ENCODE measurements at places on chromosomes 4 and X. TPM values are rescaled to one million over a fixed set of nuclear protein-coding genes. Genes with fewer than 3 reads are reported as not detected.
A peak's percentile ranks its signal among the peaks of the same experiment; 100 is the strongest.

DNA sequence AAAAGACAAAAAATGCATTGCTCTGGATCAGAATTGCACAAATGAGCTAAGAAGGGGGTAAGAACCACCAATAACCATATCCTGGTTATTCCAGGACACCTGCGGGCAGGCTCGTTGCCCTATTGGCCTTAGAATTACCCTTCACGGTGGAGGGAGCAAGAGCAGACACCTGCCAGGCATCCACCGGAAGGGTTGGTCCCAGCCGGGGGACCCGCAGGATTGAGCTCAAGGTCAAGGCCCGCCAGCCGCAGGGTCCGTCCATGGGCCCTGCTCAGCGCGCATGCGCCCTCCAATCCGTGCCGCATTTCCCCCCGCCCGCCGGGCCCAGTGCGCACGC, 575 bp downstream of the SLC25A6 start:
- DNase-seq = no peak

DNA sequence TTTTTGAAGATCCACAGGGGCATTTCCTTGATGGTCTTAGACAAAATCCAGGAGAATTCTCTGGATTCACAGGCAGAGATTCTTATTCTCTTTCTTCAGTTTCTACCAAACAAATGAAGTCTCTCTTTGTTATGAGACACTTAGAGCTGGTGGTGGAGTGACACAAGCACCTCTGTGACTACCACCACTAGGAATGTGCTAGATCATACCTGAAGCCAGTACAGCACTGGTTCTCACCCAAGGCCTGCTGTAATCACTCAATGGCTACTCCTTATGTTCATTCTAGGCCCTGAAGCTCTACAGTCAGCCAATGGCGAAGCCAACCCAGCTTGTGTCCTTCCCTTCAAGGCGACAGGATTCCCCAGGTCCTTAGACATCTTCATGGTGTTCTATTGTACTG, 482.3 kb downstream of the TRAM1L1 start:
- DNase-seq = no peak

Gene GALNTL6
- 0.35 TPM for total RNA-seq

- no peak for DNase-seq
These were observed 91.2 kb upstream of the C1QTNF7 start for GRCh38 chr4:15336410-15337167.

GRCh38 chr4:74537459-74537858, 92.5 kb downstream of the AREG start:
- no peak for DNase-seq

DNA sequence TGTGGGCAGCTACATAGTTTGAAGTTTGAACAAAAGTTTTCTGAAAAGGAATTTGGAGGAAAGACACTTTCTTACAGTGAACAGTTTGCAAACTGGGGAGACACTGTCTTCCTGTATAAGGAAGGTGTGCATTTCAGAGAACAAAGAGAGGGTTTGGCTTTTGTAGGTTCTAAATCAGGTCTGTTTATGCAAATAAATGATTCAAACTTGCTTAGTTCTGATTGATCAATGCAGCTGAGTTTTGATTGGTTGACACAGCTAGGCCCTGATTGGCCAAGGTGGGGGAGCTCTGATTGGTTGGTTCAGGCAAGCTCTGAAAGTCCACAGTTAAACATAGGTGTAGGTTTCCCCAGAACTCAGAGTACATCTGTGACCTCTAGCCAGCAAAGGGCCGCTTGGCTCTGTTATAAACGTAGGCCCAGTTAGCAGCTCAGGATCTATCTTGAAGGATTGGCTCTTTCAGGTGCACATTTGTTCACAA, 63.0 kb upstream of the ENPP6 start:
- DNase-seq = no peak

- DNase-seq = no peak
These were observed 14.1 kb upstream of the PAPSS1 start for GRCh38 chr4:107734120-107734519.

DNA sequence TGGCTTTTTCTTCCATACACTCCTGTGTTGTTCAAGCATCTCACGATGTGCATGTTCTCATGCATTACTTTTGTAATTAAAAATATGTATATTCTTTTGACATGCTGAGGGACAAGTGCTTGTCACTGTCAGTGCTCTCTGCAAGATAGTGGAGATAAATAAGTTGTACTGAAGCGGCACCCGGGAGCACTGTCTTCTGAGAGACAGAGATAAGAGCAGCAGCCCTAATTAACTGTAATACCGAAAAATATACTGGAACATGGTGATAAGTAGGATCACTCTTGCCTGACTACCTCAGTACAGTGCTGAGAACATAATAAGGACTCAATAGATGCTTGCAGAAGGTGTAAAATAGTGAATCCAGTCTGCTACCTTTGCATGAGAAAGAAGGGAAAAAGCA, 9.4 kb upstream of the GPR173 start:
- no peak for DNase-seq

GRCh38 chrX:139202742-139203420, 327.7 kb upstream of the F9 start:
- no peak for DNase-seq

DNA sequence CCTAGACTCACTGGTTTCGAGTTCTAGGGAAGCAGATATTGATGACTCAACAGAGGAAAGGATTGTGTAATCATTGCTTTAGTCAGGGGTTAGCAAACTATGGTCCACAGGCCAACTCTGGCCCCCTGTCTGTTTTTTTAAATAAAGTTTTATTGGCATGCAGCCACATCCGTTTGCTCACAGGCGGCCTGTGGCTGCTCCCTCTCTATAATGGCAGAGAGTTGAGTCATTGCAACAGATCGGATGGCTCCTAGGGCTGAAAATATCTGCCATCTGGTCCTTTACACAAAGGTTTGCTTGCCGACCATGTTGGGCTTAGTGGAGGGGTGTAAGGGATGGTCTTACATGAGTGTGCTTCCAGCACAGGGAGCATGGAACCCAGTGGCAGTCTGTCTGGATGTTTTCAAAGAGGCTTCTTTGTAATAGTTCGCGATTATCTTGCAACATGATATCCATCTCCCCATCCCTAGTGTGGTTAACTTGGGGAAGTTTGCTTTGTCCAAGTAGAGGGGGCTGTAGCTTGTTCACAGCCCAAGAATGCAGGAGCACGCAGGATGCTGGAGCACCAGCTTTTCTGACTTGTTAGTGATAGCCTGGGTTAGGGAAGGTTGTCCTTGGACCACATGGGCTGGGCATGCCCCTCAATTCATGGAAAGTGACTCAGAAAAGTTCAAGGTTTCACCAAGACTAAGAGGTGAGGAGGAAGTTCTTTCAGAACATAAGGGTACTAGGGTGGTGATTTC, 59.3 kb upstream of the CLDN34 start:
- no peak for DNase-seq

DNA sequence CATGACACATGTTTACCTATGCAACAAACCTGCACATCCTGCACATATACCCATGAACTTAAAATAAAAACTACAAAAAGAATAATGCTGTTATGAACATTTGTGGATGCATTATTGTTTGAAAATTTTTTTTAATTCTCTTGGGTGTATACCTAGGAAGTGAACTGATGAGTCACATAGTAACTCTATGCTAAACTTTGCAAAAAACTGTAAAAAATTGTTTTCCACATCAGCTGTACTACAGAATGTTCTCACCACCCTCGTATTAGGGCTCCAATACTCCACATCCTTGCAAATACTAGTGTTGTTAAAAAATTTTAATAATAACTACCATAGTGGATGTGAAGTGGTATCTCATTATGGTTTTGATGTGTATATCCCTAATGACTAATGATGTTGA, 33.3 kb upstream of the ZNF280C start:
- DNase-seq = no peak

Gene CENPVL1
- total RNA-seq = not detected

Gene TLR2
- 8.8 TPM for total RNA-seq

DNA sequence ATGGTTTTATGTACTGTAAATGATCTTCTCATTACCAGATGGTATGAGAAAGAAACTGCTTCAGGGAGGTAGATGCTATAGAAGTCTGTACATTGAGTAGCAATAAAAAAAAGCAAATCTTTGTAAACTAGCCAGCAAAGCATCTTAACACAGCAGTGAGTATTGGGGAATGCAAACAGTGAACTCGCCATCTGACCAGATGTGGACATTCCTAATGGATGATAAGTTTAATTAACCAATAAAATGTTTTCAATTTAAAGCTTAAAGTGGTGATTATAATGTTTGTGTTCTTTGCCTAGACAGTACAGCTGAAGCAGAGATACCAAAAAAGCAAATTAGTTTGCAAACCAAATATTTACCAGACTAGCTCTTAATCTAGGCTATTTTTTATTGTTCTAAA, 1144.2 kb downstream of the FAT4 start:
- no peak for DNase-seq

GRCh38 chrX:13252726-13253125, 67.1 kb downstream of the ATXN3L start:
- DNase-seq = no peak

DNA sequence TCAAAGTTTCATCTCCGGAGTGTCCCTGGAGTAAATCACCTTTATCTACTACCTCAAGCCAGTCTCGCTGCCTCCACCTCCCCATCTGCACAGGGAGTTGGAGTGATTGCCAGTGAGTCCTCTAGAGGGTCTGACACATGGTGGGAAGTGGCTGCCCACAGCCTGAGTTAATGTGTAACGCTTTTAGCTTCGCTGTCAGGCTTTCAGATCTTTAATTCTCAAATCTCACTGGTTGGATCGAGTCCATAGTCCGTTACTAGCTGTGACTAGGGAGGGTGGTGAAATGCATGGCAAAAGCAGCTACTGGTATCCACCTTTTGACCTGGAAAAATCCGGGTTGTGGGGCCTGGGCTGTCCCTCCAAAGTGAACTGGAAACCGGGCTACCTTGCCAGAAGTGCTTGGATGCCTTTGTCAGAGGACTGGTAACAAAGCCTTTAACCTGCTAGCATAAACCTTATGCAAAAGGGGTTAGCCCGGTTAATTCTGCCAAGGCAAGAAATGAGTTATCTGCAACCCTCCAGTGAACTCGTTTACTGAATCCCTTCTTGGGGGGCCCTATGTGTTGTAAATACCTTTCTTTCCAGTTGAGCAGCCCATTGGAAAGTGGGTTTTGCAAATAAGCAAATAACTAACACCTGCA, 5.1 kb upstream of the WDR1 start:
- DNase-seq = no peak

- peak; percentile 91 for DNase-seq
These were observed 26.8 kb upstream of the CLDN24 start for GRCh38 chr4:183348706-183349659.

DNA sequence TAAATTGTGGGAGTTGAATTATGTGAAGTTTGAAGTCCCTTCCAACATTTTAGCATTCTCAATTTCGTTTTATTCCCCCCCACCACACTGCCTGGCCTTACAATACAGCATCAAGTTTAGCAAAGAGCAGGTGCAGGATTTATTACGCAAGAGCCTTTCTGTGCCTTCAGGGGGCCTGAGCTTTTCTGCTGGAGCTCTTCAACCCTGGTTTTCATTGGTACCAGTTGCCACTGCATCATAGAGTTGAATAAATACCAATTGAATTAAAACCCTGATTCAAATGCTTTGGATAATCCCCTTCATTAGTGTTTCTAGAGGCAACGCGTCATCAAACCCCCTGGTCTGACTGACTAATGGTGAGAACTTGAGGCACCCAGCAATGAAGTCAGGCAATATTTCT, 43.6 kb upstream of the KIT start:
- DNase-seq = no peak

Gene SORBS2
- 175 TPM for total RNA-seq

GRCh38 chrX:50779694-50780093, 34.3 kb downstream of the SHROOM4 start:
- no peak for DNase-seq

Gene UGT2B17
- total RNA-seq = not detected

GRCh38 chr4:147236806-147237205, 244.1 kb upstream of the EDNRA start:
- peak; percentile 4 for DNase-seq

- DNase-seq = no peak
These were observed 68.4 kb downstream of the PDLIM5 start for GRCh38 chr4:94519925-94520789.

Gene PHEX
- 0.41 TPM for total RNA-seq

Gene SOX3
- total RNA-seq = not detected

Gene SLC9A7
- total RNA-seq = 7.5 TPM

DNA sequence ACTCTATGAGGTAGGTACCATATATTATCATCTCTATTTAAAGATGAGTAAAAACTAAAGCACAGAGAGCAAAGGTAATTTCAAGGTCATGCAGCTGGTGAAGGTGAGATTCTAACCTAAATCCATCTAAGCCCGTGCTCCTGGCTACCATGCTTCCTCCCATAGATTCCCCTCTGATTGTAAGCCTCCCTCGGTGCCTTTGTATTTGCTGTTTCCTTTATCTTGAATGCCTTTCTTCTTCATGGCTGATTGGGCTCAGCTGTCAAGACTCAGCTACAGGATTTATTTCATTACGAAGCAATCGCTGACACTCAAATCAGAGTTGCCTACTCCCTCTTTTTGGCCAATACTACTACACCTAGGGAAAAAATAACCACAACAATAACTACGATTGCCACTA, 217.1 kb downstream of the ARAP2 start:
- no peak for DNase-seq

GRCh38 chrX:8447368-8447767, 17.3 kb upstream of the VCX3B start:
- DNase-seq = no peak

- DNase-seq = no peak
These were observed 14.4 kb downstream of the IL21 start for GRCh38 chr4:122606364-122607043.

- no peak for DNase-seq
These were observed 640 bp downstream of the BANK1 start for GRCh38 chr4:101791182-101791558.

DNA sequence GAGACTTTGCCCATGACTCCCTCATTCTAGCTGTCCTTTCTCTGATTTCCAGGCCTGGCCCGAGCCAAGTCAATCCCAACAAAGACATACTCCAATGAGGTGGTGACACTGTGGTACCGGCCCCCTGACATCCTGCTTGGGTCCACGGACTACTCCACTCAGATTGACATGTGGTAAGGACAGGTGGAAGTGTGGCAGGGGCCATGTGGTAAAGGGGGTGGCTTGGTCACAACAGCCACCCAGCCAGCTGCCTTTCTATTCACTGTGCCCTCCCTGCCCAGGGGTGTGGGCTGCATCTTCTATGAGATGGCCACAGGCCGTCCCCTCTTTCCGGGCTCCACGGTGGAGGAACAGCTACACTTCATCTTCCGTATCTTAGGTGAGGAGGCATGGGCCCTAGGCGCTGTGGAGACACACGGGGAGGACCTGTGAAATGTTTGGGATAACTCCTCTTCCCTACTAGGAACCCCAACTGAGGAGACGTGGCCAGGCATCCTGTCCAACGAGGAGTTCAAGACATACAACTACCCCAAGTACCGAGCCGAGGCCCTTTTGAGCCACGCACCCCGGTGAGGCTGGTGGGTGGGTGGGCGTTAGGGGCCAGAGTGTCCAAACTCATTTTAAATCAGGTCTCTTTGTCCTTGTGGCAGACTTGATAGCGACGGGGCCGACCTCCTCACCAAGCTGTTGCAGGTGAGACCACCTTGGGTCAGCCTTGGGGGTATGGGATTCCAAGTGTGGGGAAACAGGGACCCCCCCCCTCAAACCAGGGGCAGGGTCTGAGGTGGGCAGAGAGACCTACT, 6.1 kb upstream of the USP11 start:
- no peak for DNase-seq

GRCh38 chrX:71910643-71910985, at the start of gene NHSL2:
TSS of gene NHSL2 (plus strand) at chrX:71910845.
- no peak for DNase-seq

Measured in glomerular endothelial cell (primary cell).